Stimulated activated CD4-positive, alpha-beta T cell treated with anti-CD3 and anti-CD28 coated beads, Interleukin-15, amount 100 ng/mL, for 24 hours (primary cell): ENCODE measurements at places on chromosomes 1 and 21.

- DNase-seq = peak; percentile 68
Measured at GRCh38 chr1:201385299-201385891, 7.9 kb upstream of the TNNT2 start.

DNA sequence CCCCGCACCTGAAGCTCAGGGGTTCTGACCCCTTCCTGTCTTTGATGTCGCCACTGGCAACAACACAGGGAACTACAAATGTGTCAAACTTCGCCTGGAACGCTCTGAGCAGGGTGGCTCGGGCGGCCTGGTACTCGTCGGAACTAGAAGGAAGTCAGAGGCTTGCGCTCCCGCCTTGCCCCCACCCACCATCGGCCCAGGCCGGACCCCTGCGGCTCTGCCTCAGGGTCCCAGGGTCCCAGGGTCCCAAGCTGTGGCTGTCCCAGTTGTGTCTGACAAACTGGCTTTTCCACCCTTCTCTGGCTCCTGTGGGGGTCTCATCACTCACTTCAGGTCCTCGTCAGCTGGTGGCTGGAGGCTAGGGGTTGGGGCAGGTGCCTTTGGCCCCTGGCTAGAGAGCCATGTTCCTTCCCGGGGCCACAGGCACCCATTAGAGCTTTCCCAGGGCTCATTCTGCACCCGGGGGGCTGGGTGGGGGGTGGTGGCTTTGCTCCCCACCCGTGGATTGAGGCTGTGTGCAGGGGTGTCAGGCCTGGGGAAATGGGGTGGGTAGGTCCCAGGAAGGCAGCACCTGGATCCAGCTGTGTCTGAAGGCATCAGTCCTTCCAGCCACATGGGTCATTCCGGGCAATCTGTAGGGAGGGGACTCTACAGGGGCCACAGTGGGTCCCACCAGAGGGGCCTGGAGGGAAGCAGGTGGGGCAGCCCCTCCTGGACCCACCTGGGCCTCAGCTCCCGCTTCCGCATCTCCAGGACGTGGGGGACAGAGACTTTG, 8.0 kb upstream of the TMEM52 start:
- DNase-seq = no peak

DNA sequence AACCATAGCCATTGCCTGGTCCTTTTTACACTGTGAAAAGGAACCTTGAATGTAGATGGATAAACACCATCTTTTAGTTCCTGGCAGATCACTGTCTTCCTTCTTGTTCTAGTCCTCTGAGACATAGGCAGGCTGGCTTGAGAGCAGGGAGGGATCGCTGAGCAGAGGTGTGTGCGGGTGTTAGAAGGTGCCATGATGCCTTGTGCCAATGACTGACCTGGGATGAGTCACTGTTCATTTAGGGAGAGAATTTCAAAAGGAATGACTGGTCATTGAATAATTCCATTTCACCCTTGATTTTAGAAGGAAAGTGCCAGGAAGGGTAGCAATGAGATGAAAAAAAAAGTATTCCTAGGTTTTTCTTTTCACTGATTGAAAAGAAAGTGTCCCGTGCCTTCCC, 383.9 kb downstream of the KIF26B start:
- no peak for DNase-seq

DNA sequence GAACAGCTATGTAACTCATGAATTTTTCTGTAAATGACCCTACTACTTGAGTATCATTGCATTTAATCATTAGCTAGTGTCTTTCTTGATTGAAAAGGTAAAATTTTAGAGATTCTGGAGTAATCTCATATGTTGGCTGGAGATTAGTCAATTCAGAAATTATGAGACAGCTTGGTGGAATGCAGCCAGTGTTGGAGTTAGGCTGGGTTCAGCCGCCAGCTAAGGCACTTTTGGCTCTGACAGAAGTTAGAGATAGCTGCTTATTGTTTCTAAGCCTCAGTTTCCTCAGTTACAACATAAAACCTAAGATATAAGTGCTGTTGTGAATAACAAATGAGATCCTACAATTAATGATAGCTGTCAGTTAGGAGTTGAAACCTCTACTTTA, 49.4 kb downstream of the TBCE start:
- DNase-seq = no peak

DNA sequence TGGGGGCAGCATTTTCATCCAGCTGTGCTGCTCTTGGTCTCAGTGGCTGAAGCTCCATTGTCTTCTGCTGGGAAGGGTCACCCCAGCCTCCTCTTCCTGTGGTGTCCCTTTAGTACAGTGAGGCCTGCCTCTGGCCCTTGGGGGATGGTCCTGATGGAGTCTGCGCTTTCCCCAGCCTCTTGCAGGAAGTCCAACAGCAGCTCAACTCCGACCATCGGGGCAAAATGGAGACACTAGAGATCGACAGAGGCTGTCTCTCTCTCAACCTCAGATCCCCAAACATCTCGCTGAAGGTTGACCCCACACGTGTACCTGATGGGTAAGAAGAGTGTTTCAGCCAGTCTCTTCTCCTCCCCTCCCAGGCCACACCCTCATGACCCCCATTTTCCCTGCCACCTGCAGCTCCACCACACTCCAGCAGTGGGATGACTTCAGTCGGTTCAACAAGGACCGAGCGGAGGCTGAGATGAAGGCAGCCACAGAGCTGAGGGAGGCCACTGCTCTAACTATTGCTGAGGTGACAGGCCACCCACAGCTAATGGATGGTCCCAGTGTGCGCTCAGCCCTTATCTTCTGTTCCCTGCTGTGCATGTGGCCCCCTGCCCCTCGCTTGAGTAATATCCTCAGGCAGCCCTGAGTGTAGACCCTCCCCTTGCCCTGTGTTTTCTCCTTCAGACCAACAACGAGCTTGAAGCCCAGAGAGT, 2.0 kb upstream of the ADPRS start:
- no peak for DNase-seq

GRCh38 chr1:37562984-37563383, 6.2 kb downstream of the DNALI1 start:
- no peak for DNase-seq

DNA sequence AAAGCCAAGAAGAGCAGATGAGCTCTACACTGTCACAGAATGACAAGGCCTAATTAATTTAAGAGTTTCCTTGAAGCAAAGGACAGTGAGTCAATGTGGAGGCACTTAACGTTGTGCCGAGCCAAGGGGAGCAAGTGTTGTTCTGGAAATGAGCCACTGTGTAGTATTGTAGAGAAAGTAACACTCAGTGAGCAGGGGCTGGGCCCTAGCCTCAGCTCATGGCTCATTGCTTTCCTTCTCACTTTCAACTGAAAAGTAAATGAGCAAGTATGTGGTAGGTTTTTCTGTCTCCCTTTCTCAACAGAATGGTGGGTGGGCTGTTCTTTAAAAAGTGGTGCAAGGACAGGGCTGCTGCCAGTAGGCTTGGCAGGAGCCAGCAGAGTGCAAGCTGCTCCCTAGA, 11.8 kb upstream of the KIAA0040 start:
- DNase-seq = no peak

GRCh38 chr1:21280482-21280881, 9.8 kb downstream of the ECE1 start:
- no peak for DNase-seq

DNA sequence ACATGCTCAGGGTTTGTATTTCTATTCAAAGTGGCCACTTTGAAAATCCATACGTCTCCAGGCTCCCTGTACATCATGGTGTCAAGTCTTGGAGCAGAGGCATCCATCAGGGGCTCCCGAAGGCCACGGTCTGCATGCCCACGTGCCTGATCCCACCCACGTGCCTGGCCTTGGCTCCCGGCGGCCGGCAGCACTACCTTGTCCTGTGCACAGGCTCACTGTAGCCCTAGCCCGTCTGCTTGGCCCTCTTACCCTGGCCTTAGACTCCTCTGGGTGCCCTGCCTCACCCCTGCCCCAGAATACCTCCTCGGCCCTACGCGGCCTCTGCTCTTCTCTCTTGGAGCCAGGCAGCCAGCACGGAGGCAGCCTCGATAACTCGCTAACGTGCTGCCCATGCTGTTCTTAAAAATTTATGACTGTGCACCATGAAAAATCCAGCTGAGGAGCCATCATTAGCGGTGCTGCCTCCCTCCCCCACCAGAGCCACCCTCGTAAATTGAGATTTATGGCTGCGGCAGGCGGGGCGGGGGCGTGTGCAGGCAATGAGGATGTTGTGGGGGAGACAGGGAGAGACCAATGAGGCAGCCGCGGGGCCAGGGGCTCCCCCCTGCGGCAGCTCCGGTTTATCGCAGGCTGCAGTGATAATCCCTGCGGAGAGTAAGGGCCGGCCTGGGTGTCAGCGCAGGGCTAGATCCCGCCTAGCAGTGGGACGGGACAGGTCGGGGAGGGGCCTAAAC, 24.6 kb downstream of the DMAP1 start:
- DNase-seq = peak; percentile 60

- no peak for DNase-seq
Measured at GRCh38 chr1:198846556-198846955, 207.7 kb downstream of the PTPRC start.

DNA sequence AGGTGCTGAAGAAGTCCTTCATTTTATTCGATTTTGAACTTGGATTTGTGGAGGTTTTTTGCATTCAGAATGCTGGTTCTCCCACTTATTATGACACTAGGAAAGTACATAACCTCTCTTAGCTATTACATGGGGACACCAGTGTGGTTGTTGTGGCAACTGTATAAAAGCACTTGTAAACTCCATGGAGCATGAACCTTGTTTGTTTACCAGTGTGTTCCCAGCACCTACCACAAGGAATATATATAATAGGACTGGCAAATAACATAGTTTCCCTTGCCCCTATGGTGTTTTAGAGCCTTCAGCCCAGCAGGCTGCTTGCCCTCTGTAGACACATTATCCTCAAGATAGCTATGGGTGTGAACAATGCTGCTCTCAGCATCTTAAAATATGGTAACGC, 43.1 kb downstream of the RASSF5 start:
- no peak for DNase-seq

- DNase-seq = peak; percentile 24
Measured at GRCh38 chr1:20666804-20667203, 5.6 kb upstream of the DDOST start.

GRCh38 chr1:67965995-67966665, 84.3 kb downstream of the DIRAS3 start:
- DNase-seq = no peak

GRCh38 chr1:212514056-212514614, 81.4 kb downstream of the NENF start:
- DNase-seq = peak; percentile 26

- no peak for DNase-seq
Measured at GRCh38 chr1:186536273-186536890, 75.5 kb upstream of the PDC start.

- DNase-seq = no peak
Measured at GRCh38 chr1:24505816-24506215, 3.2 kb downstream of the RCAN3 start.

DNA sequence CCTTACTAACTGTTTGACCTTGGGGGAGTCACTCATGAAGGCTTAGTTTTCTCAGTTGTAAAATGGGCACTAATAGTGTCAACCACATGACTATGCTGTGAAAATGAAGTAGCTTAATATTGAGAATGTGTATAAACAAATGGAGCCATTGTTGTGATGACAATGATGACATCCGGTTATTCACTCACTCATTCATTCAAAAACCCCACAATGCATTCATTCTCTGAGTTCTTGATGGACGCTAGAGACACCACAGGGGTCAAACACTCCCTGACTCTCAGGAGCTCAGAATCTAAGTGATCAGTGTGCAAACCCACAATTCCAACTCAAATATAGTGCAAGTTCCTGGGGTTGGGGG, 138.9 kb downstream of the FOXD2 start:
- no peak for DNase-seq

GRCh38 chr1:70922196-70922595, 125.4 kb downstream of the PTGER3 start:
- no peak for DNase-seq

GRCh38 chr1:153506831-153507413, 28.9 kb downstream of the S100A6 start:
- DNase-seq = no peak

GRCh38 chr1:6909857-6910256, 124.6 kb downstream of the CAMTA1 start:
- DNase-seq = no peak

- no peak for DNase-seq
Measured at GRCh38 chr1:165551469-165551868, 7.7 kb downstream of the LRRC52 start.

DNA sequence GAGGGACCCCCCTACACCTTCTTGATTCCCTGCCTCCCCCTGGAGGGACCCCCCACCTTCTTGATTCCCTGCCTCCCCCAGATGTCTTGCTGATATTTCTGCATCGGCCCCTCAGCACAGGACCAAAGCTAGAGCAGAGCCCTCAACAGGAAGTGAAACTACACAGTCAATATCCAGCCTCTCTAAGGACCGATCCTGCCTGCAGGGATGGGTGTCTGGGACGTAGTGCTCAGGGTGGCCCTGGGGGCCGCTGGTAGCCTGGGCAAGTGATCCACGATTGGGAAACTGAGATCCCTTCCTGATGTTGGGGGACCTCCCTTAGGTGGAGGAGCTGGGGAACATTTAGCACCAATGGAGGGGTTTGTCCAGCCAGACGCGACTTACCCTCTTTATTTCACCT, 3.9 kb upstream of the LEFTY2 start:
- DNase-seq = no peak

DNA sequence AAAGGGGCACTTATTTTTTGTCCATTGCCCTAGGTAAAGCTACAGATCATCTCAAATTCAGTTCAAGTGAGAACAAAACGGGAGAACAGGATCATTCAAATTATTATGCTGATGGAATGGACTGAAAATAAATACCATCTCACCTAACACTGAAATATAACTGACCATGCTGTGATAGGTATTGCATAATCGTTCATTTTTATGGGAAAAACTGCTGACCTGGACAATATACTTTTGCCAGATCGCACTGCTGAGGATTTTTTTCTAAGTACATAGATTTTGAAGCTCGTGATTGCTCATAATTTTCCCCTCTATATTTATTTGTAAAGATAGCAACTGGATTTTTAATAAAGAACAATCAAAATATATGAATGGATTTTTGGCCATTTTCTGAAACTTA, 636.6 kb upstream of the NEGR1 start:
- DNase-seq = no peak

DNA sequence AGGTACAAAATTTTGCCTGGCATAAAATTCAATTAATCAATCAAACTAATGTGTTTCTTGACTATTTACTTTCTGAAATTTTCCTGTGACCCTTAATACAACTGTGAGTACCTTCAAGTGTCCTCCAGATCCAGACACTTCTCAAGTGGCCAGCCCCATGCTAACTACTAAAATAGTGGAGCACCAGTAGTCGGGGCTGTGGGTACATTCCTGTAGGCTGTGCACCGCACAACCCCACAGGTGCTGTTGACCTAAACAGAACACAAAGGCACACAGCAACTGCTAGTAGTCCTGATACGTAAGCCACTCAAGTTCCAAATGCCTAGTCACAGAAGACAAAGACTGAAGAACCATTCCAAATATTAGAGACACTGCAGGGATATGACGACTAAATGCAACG, 36.6 kb downstream of the TMEM50B start:
- DNase-seq = no peak

- DNase-seq = no peak
Measured at GRCh38 chr1:43844114-43844513, 89.5 kb upstream of the ARTN start.

GRCh38 chr1:89758156-89758555, 62.7 kb upstream of the LRRC8D start:
- DNase-seq = no peak

GRCh38 chr1:59064592-59064991, 232.3 kb upstream of the FGGY start:
- no peak for DNase-seq
